Activated naive CD4-positive, alpha-beta T cell treated with anti-CD3 and anti-CD28 coated beads for 36 hours (primary cell): ENCODE measurements at places on chromosomes 6 and 20. TPM values are rescaled to one million over a fixed set of nuclear protein-coding genes. Genes with fewer than 3 reads are reported as not detected.

DNA sequence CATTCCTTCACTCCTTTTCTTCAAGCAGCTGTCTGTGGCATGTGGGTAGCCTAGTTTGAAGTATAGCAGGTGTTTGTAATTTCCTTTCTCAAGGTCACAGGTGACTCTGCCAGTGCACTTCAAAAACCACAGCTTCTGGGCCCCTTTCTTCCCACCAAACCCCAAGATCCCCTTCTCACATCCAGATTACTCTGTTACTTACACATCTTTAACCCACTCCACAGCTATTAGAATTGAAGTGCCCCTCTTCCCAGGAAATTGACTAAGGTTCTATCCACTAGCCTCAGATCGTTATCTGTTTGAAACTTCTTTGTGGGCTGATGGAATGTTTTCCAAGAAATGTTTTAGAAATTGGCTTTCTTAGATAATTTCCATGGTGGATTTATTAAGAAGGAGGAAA, 150.8 kb downstream of the AHI1 start:
- DNase-seq, result no peak
- peaks cover 3% of the 10 kb centered on the region for H3K4me1 ChIP-seq
- H3K27me3 ChIP-seq, result no peaks in the 10 kb centered on the region
- H3K4me3 ChIP-seq, result no peak overlapping the region
- peaks cover 2% of the 10 kb centered on the region for H3K36me3 ChIP-seq

Gene SLC17A1
- total RNA-seq, result not detected

- DNase-seq, result no peak
- no peak overlapping the region for H3K27ac ChIP-seq
- no peak overlapping the region for H3K4me3 ChIP-seq
- H3K36me3 ChIP-seq, result peaks cover 12% of the 10 kb centered on the region
These were observed 4.3 kb downstream of the MTG2 start for GRCh38 chr20:62186887-62187866.

DNA sequence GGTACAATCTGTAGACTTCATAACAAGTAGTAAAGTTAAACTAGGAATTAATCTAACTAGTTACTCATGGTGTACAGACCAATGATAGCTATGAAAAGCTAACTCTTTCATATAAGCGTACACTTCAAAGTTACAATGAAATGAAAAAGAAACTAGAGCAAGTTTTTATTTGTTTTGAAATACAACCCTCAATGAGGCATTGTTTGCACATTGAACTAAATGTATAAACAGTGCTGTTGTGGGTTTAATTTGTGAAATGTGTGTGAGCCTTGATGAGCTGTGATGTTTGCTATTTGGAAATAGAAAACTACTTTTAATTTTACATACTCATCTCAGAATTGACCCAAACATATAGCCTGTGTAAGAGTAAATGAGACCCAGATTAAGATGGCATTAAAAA, 11.1 kb upstream of the EYA4 start:
- H3K4me1 ChIP-seq, result no peaks in the 10 kb centered on the region
- H3K4me3 ChIP-seq, result no peak overlapping the region
- no peak for DNase-seq
- no peaks in the 10 kb centered on the region for H3K36me3 ChIP-seq

GRCh38 chr6:7813704-7814103, 87.8 kb downstream of the BMP6 start:
- peaks cover 9% of the 10 kb centered on the region for H3K27me3 ChIP-seq
- no peaks in the 10 kb centered on the region for H3K4me1 ChIP-seq
- no peak overlapping the region for H3K27ac ChIP-seq
- H3K4me3 ChIP-seq, result no peak overlapping the region
- H3K36me3 ChIP-seq, result no peaks in the 10 kb centered on the region

GRCh38 chr6:154292855-154293519, 63.6 kb downstream of the IPCEF1 start:
- no peak overlapping the region for H3K4me3 ChIP-seq
- H3K36me3 ChIP-seq, result no peaks in the 10 kb centered on the region
- no peak for DNase-seq
- no peaks in the 10 kb centered on the region for H3K27me3 ChIP-seq
- H3K4me1 ChIP-seq, result no peaks in the 10 kb centered on the region
- H3K27ac ChIP-seq, result no peak overlapping the region

DNA sequence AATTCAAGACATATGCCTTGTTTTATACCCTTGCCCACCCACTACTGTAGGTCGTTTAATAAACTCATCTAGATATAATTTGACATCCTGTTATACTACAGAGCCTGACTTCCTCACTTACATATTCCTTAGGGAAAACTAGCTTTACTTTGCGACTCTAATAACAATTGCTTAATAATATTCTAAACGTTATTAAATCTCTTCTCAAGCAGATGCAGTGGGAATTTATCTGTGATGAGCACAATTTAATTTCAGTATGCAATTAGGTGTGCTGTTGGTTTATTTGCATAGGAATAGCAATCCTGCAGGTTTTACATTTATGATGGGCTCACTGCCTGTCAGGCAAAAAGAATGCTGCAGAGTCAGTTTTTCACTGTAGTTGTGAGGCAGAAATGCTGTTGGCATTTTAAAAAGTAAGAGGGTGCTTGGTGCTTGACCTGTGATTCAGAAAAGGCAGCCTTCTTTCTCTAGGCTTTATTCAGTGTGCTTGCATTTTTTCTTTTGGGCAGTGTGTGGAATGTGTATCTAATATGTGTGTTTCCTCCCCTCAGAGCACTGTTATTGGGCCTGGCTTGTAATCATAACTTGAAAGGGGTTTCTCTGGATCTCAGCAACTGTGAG, 152.3 kb upstream of the SCGN start:
- no peak overlapping the region for H3K27ac ChIP-seq
- DNase-seq, result no peak
- H3K36me3 ChIP-seq, result no peaks in the 10 kb centered on the region
- no peak overlapping the region for H3K4me3 ChIP-seq
- H3K4me1 ChIP-seq, result no peaks in the 10 kb centered on the region
- no peaks in the 10 kb centered on the region for H3K27me3 ChIP-seq

Gene MYL9
- total RNA-seq, result not detected

GRCh38 chr6:39327507-39327906, 5.0 kb upstream of the KCNK16 start:
- DNase-seq, result no peak
- H3K4me3 ChIP-seq, result no peak overlapping the region
- no peaks in the 10 kb centered on the region for H3K4me1 ChIP-seq

DNA sequence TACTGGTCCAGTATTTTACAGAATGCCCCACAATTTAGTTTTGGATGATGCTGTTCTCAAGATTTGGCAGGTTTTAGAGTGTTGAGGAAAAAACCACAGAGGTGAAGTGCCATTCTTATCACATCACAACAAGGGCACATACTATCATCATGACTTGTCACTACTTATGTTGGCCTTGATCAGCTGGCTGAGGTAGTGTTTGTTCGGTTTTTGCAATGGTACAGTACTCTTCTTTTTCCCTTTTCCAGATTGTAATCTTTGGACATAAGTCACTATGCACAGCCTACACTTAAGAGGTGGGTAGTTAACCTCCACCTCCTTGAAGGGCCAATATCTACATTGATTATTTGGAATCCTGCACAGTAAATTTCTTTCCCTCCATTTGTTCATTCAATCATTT, 8.8 kb downstream of the TENT5A start:
- no peaks in the 10 kb centered on the region for H3K36me3 ChIP-seq
- DNase-seq, result no peak
- peaks cover 9% of the 10 kb centered on the region for H3K4me1 ChIP-seq
- H3K4me3 ChIP-seq, result no peak overlapping the region

Gene PPP1R3D
- 3.9 TPM for total RNA-seq

Gene COL11A2
- 1.4 TPM for total RNA-seq

DNA sequence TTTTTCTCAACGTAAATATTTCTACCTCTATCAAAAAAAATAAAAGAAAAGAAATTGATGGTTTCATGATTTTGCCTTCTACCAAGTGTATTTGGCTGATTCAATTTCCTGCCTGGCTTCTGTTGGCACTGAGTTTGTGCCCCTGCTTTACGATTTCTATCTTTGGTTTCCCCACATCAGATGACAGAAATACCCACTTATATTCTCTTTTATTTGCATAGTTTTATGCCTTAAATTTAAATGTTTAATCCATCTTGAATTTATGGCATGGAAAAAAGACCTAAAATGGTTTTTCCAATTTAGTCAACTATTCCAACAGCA, 34.3 kb downstream of the RNF24 start:
- no peak overlapping the region for H3K4me3 ChIP-seq
- no peak for DNase-seq
- peak overlapping the region; percentile 83 for H3K27ac ChIP-seq

- H3K4me1 ChIP-seq, result peaks cover 35% of the 10 kb centered on the region
- H3K27ac ChIP-seq, result peak overlapping the region; percentile 29
- no peaks in the 10 kb centered on the region for H3K36me3 ChIP-seq
- H3K27me3 ChIP-seq, result no peaks in the 10 kb centered on the region
- DNase-seq, result peak; percentile 83
These were observed 15.7 kb downstream of the NRSN2 start for GRCh38 chr20:362271-363254.

DNA sequence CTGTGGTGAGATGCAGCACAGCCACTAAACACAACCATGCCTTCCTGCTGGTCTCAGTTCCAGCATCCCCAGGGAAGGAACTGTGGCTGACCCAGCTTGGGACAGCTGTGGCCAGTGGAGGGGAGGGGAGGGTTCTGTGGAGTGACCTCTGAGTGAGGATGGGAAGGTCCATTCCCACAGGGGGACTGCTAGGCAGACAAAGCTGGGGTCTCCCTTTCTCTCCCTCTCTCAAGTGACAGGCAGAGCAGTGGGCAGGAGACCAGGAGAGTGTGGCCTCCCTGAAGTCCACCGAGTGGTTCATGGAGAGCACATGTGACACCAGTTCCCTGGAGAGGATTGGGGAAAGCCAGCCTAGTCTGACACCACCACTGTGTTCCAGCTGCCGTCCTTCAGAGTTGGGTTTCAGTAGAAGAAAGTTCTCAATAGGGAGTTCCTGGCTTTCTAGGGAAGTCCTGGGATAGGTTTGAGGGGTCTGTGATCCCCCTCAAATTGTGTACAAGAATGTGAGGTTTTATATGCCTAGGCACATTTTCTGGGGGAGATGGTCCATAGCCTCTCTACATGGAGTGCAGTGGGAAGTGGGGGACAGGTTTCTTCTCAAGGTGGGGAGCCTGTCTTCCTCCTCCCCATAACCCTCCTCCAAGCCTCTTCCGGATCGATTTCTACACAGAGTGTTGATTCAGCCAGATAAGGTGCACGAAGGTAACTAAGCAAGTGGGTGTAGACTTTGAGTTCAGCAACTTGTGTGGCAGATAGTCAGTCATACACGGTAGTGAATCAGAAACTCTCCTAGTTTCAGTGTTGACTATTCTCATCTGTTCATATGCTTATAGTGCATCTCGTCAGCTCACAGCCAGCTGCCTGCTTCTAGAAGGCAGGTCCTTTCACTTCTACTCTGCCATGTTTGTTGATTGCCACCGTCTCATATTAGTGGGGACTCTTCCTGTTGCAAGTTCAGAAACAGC, 18.9 kb downstream of the MANBAL start:
- H3K4me1 ChIP-seq, result peaks cover 8% of the 10 kb centered on the region
- peak; percentile 18 for DNase-seq
- H3K27me3 ChIP-seq, result no peaks in the 10 kb centered on the region
- no peak overlapping the region for H3K4me3 ChIP-seq
- H3K36me3 ChIP-seq, result peaks cover 7% of the 10 kb centered on the region

- H3K27ac ChIP-seq, result no peak overlapping the region
- H3K4me1 ChIP-seq, result peaks cover 13% of the 10 kb centered on the region
- no peak for DNase-seq
- H3K27me3 ChIP-seq, result no peaks in the 10 kb centered on the region
These were observed 37.3 kb upstream of the AHI1 start for GRCh38 chr6:135534773-135535380.

- no peak overlapping the region for H3K4me3 ChIP-seq
- no peak for DNase-seq
- no peak overlapping the region for H3K27ac ChIP-seq
- no peaks in the 10 kb centered on the region for H3K36me3 ChIP-seq
- no peaks in the 10 kb centered on the region for H3K4me1 ChIP-seq
These were observed 75.8 kb upstream of the E2F3 start for GRCh38 chr6:20325641-20326421.

DNA sequence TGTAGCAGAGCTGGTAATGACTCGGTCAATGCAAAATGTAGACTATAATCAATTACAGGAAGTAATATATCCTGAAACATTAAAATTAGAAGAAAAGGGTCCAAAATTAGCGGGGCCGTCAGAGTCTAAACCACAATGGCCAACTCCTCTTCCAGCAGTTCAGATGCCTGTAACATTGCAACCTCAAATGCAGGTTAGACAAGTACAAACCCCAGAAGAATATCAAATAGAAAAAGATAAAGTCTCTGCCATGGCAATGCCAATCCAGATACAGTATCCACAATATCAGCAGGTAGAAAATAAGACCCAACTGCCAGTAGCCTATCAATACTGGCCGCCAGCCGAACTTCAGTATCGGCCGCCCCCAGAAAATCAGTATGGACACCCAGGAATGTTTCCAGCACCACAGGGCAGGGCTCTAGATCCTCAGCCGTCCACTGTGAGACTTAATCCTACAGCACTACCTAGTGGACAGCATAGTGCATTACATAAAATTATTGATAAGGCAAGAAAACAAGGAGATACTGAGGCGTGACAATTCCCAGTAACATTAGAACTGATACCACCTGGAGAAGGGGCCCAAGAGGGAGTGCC, 158.4 kb downstream of the GPX5 start:
- DNase-seq, result no peak
- no peak overlapping the region for H3K27ac ChIP-seq
- H3K27me3 ChIP-seq, result peaks cover 73% of the 10 kb centered on the region

- no peaks in the 10 kb centered on the region for H3K27me3 ChIP-seq
- peaks cover 13% of the 10 kb centered on the region for H3K4me1 ChIP-seq
- H3K27ac ChIP-seq, result no peak overlapping the region
- no peak overlapping the region for H3K4me3 ChIP-seq
These were observed 207.2 kb downstream of the BTBD9 start for GRCh38 chr6:38432479-38432878.

DNA sequence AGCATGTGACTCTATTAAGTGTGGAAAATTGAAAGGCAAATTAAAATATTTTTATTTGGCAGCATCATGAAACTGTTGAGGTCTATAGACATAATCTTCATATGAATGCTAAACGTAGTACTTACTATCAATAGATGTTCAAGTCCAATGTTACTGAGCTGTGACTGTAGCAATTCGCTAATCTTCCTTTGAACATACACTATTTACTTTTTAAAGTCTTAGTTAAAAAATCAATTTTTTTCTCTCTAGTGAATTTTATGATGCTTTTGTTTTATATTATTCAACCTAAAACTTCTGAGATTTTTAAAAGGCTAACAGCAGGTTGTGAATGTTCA, 85.2 kb upstream of the ELOVL5 start:
- peaks cover 4% of the 10 kb centered on the region for H3K27me3 ChIP-seq
- no peak overlapping the region for H3K27ac ChIP-seq
- H3K4me3 ChIP-seq, result no peak overlapping the region
- no peak for DNase-seq
- peaks cover 37% of the 10 kb centered on the region for H3K4me1 ChIP-seq

Gene VSTM2L
- total RNA-seq, result not detected

- no peak overlapping the region for H3K27ac ChIP-seq
- no peak for DNase-seq
- no peak overlapping the region for H3K4me3 ChIP-seq
- H3K36me3 ChIP-seq, result no peaks in the 10 kb centered on the region
These were observed 69.9 kb upstream of the FLRT3 start for GRCh38 chr20:14407336-14407735.

GRCh38 chr6:100565439-100566104, 100.9 kb upstream of the SIM1 start:
- no peak overlapping the region for H3K4me3 ChIP-seq
- H3K27me3 ChIP-seq, result no peaks in the 10 kb centered on the region
- H3K36me3 ChIP-seq, result peaks cover 24% of the 10 kb centered on the region
- no peak overlapping the region for H3K27ac ChIP-seq
- no peak for DNase-seq

- peak overlapping the region; percentile 40 for H3K4me3 ChIP-seq
- H3K4me1 ChIP-seq, result peaks cover 73% of the 10 kb centered on the region
- H3K27me3 ChIP-seq, result no peaks in the 10 kb centered on the region
These were observed 28.4 kb downstream of the PAQR8 start for GRCh38 chr6:52390361-52390727.
